ENCODE measurements at places on chromosomes 6 and 20. TPM values are rescaled to one million over a fixed set of nuclear protein-coding genes. Genes with fewer than 3 reads are reported as not detected.

IP6K3 gene
- total RNA-seq: 0.44 TPM

MOG gene
- total RNA-seq: not detected

FAM209B gene
- 0.32 TPM for total RNA-seq

APOM gene
- total RNA-seq: 52.9 TPM

E2F3 gene
- 14.2 TPM for total RNA-seq

SIRPA gene
- 17.6 TPM for total RNA-seq

TGM3 gene
- not detected for total RNA-seq

NOTCH4 gene
- 0.66 TPM for total RNA-seq

ZNF831 gene
- not detected for total RNA-seq

PDSS2 gene
- total RNA-seq: 23.7 TPM

OPN5 gene
- not detected for total RNA-seq

SLC4A11 gene
- 3.9 TPM for total RNA-seq

MUCL3 gene
- not detected for total RNA-seq

CST5 gene
- total RNA-seq: not detected

RIPOR2 gene
- 0.06 TPM for total RNA-seq

AIF1 gene
- total RNA-seq: not detected

EPPIN gene
- total RNA-seq: not detected

CST2 gene
- total RNA-seq: not detected

NKAPL gene
- not detected for total RNA-seq

BEND6 gene
- total RNA-seq: 0.20 TPM

CHMP4B gene
- total RNA-seq: 55.7 TPM

DOK5 gene
- total RNA-seq: not detected

Measured in HepG2 (cell line).